ENCODE measurements at places on chromosomes 11 and 22. TPM values are rescaled to one million over a fixed set of nuclear protein-coding genes. Genes with fewer than 3 reads are reported as not detected.

DNA sequence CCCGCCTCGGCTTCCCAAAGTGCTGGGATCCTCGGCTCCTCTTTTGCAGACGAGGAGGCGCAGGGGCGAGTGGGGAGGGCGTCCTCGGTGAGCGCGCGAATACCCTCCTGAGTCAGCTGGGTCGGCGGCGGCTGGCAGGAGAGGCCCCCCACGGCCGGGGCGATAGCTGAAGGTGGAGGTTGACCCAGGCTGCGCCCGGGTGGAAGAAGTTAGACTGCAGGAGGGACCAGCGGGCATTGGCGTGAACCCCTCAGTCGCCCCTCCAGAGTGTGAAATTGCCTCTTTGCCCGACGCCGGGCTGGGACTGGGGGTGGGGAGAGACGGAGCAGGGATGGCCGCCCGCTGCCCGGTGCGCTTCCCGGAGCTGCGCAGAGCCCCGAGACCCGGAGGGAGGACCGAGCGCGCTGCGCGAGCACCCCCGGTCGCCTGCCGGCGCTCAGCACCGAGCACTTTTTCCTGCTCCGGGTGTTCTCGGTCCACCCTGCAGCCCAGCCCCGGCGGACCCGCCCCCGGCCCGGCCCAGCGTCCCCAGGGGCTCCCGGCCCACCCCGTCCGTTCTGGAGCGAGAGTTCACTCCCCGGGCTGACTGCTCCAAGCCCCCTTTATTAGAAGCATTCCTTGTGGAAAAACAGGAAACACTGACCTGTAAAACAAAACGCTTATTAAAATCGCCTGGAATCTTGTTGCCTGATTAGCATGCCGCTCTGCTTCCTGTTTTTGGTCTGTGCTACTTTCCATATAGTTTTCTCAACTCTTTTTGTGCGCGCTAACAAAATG lies 13.7 kb upstream of the CPT1A start:
- no peak for DNase-seq

PATE2 gene
- not detected for total RNA-seq

DNA sequence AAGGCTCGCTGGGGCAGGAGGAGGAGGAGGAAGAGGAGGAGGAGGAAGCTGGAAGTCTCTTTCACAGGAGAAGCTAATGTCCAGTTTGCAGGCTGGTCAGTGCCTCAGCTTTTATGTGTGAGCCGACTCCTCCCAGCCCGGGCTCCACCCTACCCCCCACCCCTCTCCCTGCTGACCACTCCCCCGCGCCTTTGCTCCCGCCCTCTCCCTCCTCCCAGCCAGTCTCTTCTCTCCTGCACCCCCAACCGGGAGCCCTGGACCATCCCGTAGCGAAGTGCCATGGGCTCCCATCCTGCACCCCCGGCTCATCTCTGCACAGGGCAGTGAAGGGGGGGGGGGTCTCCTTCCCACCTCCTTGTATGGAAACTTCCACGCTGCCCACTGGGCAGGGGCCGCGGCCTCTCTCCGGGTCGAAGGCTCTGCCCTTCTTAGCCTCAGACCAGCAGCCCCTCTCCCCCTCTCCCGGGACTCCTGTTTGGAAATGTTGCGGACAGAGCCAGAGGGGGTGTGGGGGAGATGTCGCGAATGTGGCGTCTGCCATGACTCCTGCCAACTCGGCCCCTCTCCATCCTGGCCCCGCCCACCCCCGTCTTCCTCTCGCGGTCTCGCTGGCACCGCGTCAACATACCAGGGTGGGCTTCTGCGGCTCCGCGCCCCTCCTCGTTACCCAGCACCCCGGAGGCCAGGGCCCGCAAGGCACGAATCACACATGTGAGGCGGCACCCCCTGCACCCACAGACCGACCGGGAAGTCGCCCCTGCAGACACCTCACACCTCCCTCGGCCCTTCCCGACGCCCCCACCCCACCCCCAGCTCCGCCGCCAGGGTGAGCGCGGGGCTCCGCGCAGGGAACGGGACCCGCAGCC lies 1.8 kb downstream of the IGF2 start:
- DNase-seq = no peak

GGTLC2 gene
- not detected for total RNA-seq

GRCh38 chr11:78420255-78420764 lies 2.7 kb upstream of the GAB2 start:
- DNase-seq = peak; percentile 86

GRCh38 chr22:43109511-43109910 lies 1.0 kb upstream of the BIK start:
- no peak for DNase-seq

DNA sequence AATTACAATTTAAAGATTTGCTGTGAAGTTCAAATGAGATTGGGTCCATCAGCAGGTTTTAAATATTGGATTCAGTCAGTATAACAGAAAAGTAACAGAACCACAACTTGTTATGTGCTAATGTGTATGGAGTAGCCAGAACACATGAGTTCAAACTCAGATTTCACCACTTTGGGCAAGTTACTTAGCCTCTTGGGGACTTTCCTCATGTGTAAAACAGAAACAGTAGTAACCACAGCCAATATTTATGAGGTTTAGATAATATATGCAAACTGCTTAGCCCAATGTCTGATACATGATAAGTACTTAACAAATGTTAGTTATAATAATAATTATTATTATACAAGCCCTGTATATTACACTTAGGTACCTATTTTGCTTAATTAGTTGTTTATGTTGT lies 21.8 kb upstream of the SLC5A12 start:
- no peak for DNase-seq

DNAJB7 gene
- total RNA-seq = not detected

DNA sequence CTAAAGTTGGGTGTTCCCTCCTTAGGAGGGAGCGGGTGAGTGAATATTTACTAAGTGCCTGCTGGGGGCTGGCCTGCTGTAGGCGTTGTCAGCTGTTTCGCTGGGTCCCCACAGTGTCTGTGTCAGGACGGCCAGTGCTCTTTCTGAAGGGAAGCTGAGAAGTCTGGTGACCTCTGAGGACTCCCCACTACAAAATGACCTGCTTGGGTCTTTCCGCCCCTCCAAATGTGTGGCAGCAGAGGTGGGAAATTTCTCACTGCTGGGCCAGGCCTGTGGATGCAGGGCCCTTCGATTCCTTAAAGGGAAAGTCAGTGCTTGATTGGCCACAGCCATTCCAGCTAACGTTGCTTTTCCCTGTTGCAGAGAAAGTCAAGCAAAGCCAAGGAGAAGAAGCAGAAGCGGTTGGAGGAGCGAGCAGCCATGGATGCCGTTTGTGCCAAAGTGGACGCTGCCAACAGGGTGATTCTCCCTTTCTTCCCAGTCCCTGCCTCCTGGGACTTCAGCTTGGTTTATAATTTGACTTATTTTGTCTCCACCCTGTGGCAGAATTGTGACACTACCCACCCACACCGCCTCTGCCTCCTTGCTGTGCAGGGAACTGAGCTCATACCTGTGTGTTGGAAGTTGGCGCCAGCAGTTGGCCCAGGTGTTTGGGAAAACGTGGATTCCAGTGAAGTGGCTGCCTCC lies 6.8 kb downstream of the NAA40 start:
- DNase-seq = peak; percentile 84

FBLN1 gene
- not detected for total RNA-seq

GRCh38 chr11:115959081-115959486 lies 454.9 kb upstream of the CADM1 start:
- no peak for DNase-seq

DNA sequence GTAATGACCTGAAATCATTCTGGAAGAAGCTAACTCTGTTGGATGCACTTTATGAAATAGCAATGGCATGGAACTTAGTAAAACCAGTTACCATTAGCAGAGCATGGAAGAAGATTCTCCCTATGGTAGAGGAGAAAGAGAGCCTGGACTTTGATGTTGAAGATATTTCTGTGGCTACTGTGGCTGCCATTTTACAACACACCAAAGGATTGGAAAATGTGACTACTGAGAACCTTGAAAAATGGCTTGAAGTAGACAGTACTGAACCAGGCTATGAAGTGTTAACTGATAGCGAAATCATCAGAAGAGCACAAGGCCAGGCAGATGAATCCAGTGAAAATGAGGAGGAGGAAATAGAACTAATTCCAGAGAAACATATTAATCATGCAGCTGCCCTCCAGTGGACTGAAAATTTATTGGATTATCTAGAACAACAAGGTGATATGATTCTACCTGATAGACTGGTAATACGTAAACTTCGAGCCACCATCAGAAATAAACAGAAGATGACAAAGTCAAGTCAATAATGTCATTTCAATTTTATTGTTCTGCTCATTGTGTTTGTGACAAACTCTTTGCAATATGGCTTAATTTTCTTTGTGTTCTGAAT lies 2.0 kb downstream of the JRKL start:
- no peak for DNase-seq

DNA sequence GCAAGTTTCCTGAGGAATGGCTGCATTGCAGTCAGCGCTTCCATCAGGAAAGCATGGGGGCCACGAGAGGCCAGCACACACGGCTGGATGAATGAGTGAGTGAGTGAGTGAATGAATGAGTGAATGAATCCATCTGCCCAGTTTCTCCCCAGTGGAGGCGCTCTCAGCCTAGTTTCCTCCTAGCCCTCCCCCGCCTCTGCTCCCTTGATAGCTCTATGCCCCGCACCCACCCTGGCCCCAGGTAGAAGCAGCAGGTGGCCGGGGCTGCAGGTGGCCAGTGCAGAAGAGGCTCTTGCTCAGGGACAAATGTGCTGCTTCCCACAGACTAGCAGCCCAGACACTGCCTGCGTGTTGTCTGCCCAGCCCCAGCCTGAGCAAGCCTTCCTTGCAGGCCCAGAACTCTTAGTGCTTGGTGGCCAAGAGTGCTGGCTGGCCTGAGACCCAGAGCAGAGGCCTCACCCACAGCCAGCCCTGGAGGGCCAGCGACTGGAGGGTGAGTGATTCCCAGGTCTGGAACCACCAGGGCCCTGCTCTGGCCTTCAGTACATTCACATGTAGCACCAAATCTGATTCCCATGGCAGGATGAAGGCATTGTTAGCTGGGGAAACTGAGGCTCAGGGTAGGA lies 31.1 kb upstream of the PDGFB start:
- no peak for DNase-seq

SLC37A2 gene
- total RNA-seq = 0.07 TPM
